ENCODE measurements at places on chromosomes 3 and 15.

- no peak for DNase-seq
Observed at GRCh38 chr3:141723255-141723654, 14.8 kb upstream of the RNF7 start.

DNA sequence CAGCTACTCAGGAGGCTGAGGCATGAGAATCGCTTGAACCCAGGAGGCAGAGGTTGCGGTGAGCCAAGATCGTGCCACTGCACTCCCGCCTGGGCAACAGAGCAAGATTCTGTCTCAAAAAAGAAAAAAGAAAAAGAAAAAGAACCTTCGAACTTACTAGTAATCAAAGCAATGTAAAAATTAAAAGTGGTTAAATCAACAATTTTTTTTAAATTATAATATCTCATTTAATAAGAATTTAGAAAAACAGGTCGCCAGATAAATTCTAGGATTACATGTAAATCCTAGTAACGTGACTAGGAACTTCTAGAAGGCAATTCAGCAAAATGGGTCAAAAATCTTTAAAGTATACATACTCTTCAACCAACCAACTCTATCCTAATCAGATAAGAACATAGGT, 37.2 kb downstream of the GSK3B start:
- no peak for DNase-seq

DNA sequence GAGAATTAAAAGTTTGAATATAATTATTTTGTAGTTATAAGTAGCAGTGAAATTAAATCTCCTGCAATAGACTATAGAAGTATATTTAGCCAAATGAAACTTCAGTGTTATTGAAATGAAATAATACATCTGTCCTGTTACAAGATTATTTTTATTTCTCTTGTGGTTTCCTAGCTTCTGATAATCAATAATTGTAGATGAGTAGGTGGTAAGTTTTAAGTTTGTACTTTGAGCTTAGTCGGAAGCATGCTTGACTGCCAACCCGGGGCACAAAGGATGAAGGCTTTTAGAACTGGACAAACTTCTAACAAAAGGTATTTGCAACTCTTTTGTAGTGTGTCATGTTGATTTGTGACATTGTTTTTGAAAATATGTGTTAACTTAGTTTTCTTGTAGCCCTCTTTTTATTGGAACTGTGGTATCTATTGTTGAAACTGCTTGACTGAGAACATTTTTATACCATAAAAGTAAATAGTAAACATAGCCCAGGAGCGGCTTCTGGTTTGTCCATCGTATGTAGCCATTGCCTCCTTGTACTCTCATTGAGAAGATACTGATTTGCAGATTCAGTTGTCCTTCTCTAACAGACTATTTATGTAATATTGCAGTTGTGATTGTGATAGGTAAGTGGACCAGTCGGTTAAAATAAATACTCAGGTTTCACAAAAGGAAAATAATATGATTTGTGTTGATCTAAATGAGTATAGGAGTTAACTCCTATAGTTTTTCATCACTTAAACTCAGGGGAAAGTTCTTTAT, 2.9 kb downstream of the CTNNB1 start:
- no peak for DNase-seq

DNA sequence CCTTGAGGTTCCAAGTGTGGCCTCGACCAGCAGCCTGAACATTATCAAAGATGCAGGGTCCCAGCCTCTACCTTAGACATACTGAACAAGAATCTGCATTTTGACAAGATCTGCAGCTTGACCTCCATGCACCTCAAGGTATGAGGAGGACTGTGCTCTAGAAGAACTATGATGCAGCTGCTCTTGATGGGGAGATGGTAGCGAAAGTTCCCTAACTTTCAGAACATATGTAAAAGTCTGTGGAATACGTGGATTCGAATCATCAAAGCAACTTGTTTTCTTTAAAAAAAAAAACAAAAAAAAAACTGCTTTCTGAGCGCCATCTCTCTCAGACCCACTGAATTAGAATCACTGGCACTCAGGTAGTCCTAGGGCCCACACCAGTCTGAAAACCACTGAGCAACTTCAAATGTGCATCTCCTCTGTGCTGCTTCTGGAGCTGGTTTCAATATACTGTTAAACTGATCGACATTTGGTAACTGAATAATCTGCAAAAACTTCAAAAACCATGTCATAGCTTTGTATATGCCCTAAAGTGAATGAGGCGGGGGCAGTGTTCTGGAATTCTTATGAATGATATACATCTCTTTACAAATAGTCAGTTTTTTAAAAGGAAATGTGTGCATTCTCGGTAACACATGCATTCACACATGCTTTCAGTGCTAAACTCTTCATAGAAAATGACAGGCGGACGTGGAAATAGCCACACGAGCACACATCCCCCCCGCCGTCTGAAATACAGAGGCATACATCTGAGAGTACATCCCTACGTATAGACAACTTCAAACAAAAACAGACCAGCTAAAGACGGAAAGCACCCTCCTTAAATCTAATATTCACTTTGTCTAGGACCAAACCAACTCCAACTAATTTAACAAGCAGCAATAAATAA, 128.8 kb downstream of the FOXP1 start:
- no peak for DNase-seq
